ENCODE measurements at places on chromosomes 11 and 22.

DNA sequence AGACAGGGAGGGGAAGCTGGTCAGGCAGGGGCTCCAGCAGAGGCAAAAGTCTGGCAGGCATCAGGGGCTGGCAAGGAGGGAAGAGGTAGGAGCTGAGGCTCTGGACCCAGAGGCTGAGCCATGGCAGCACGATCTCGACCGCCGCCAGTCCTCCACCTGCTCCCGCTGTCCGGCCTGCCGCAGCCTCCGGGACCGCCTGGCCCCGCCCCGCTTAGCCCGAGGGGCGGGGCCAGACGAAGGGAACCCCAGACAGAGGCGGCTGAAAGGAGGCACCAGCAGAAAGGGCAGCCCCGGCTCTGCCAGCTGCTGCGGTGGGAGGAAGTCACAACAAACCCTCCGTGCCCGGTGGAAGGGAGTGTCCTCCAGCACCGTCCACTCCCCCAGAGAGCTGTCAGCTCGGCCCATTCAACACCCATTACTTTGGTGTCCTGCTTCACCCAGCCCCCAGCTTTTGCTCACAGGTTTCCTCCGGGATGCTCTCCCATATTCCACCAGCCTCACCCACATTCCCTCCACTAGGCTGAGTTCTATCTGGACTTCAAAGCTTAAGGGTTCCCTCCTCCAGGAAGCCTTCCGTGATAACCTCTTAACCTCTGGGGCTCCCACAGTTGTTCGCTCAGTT lies at the start of gene MFNG:
Gene MFNG, minus strand, starts transcription at position 161 of the 622 bp plus-strand sequence. CDS start 207 bp downstream, outside the sequence.
- no peak for DNase-seq

DNA sequence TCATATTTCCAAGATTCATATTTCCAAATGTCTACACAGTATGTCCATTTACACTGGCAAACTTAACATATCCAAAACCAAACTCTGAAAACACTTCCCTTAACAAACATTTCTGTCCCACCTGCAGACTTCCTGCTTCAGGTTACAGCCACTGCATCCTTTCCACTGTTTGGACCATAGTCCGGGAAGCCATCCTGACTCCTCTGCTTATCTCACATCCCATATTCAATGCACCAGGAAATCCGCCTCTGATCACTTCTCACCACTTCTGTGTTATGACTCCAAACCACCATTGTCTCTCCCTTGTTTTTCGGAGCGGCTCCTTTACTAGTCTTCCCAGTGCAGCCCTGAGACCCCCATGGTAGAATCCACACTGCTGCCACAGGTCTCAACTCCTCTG lies 30.1 kb downstream of the HIRA start:
- DNase-seq = no peak

DNA sequence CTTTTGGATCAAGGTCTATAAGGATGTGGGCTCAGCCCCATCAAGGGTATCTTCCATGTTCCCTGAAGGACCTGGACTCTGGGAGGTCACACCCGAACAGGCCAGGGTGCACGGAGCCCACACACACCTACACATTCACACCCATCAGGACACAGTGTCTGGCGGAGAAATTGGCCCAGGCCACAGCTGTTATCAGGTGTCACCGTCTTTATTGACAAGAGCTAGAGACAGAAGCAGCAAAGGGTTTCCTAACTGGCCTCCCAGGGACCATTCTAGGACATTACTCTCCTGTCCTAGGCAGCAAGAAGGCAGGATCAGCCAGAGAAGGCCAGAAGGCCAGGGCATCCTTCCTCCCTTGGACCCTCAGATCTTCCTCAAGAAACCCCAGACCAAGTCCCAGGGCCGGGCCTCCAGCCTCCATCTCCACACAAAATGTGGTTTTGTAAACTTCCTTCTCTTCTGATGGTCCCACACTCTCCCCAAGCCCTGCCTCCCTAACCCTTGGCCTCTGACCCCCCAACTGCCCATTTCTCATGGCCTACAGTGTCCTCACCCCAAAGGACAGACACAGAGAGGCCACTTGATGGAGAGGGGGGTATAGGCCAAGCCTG lies 8.1 kb downstream of the SSTR3 start:
- DNase-seq = no peak

DNA sequence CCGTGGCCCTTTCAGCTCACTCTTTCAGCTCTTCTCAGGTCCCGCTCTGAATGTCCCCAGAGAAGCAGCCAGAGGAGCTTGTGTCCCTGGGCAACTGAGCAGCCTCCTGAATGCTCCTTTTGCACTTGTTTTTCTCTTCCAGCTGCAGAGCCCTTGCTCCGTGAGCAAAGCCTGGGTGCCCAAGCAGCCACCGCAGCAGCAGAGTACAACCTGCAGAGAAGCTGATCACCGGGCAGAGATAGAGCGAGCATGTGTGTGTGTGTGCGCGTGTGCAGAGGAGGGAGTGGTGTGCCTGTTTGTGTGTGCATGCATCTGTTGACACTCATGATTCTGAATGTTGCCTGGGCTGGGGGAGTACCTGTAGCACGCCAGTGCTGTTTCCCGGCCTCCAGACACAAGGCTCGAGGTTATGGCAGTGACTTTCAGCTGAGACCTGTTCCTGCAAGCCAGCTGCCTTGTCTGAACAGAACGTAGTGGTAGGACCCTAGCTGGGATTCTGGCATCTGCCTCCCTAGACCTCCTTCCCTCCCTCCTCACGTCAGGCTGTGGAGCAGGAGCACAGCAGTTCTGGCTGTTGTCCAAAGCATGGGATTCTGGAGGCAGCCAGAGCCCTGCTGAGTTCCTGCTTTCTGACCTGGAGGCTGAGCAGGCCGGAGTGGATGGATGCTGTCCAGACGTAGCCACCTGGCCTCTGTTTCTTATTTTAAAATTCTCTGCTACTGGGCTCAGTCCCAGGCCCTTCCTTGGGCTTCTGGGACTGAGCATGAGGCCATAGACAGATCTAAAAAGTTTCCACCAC lies 4.5 kb upstream of the MAPK8IP1 start:
- no peak for DNase-seq

DNA sequence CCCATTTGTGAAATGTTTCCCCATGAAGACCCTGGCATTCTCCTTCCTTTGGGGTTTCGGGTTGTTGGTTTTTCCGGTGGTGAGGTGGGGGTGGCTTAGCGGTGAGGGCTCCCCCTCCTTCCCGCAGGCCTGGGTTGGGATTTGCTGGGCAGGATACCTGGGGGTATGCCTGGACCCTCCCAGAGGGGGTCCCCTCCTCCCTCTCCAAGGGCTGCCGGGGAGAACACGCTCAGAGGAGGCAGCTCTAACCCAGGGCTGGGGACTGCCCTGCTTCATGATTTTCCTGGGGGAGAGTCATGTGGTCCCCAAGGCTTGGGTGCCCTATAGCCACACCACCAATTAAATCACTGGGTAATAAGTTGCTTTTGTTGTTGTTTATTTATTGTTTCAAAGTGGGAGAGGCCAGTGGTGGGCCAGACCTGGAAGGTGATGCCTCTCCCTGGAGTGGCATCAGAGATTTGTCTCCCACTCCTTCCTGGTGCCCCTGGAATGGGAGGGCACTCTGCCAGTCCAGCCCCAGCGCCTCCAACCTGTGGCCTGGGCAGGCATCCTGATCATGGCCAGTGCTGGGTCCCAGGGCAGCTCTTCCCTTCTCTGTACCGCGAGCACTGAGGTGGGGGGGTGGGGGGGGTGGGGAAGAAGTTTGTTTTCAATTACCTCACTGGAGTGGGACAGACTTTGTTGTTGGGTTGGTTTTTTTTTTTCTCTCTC lies 1.3 kb upstream of the CLCF1 start:
- no peak for DNase-seq

DNA sequence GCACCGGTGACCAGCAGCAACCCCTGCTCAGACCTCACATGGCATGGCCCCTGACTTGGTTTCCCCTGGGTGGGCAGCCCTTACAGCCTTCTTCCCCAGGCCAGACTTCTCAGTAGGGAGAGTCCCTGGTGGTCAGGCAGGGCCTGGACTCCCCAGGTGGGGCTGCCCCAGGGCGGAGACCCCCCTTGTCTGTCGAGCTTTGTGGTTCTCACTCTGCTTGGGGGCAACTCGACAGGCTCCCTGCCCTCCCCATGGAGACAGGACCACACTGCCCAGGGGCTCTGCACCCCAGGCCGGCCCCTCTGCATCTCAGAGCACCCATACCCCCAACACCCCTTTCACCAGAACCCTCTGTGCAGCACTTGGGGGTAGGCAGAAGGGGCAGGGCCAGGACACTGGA lies 87.7 kb downstream of the MORC2 start:
- no peak for DNase-seq

DNA sequence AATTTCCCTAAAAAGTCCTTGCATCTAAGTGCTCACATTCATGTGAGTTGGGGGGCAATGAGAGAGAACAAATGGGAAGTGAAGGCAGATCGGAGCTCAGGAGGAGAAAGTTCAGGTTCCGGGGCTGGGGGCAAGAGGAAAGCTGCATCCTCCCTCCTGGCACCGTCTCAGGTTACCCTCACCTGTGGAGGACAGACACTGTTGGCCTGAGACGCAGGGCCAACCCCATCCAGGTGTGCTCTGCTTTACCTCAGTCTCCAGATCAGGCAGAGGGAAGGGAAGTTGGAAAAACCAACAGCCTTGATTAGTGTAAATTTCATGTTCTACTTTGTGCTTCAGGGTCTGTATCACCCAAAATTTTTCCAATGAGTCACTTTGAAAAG lies 146.9 kb downstream of the TRIM29 start:
- DNase-seq = no peak

GRCh38 chr11:134781380-134781866 lies 369.4 kb upstream of the B3GAT1 start:
- DNase-seq = no peak
